ENCODE measurements at places on chromosomes 13 and 19.

DNA sequence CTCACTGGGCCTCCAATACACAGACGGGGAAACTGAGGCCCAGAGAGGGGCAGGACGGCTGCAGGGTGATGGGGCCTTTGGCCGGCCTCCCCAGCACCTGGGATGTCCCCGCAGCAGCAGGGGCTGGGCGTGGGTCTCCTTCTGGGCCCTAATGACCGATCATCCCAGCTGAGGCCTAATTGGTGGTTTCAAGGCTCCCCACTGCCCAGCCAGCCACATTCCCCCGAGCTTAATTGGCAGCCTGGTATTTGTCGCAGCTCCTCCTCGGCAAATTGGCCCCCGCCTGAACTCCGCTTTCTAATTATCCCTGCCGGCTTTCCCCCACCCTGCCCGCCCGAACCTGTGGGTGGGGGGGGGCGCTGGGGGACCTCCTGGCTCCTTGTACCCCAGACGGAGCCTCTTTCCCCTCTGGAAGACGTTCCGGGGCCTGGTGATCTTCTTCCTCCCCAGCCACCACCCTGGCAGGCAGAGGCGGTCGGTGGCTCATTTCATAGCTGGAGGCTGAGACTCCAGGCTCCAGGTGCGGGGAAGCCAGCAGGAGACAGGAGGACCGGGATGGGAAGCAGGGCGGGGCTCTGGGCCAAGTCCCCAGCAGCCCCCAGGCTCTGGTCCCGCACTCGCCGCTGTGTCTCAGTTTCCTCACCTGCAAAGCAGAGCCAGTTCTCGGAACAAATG lies 27.2 kb upstream of the WDR18 start:
- DNase-seq: peak; percentile 72

GRCh38 chr13:29362849-29363604 lies 232.5 kb downstream of the SLC7A1 start:
- peak; percentile 44 for DNase-seq

DNA sequence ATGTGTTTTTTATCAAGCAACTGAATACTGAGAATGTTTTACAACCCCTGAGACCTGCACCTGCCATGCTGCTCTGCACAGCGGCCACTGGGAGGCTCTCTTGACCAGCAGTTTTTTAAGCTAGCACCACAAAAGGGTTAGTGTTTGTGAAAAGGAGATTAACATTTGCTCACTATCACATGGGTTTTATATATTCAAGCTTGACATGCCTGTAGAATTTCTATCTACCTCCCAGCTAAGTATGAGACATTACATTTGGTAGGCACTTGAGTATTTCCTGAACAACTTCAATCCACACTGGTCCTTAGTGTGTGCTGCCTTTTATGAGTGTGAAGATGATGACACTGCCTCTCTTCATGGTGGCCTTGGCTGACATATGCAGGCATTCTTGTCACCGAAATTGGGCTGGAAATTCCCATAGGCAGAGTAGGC lies 1238.9 kb downstream of the UQCRFS1 start:
- peak; percentile 76 for DNase-seq

- DNase-seq: no peak
Measured at GRCh38 chr13:88022431-88023208, 351.4 kb downstream of the SLITRK5 start.

DNA sequence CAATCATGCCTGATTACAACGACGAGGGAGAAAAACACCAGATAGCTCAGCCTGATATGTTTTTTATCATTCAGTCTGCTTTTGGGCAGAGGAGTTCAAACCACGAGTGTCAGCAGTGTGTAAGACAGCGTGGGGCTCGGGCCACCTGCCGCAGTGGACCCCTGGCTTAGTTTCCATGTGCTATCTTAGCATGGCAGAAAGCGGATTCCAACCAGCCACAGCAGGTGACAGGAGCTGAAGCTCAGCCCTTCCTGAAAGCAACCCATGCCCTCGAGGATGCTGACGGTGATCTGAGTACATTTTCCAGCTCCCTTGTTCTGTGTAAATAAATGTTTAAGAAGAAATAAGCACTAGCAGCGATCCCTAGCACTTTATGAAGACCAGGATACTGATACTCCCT lies 32.2 kb upstream of the MBNL2 start:
- no peak for DNase-seq

- peak; percentile 33 for DNase-seq
Measured at GRCh38 chr19:18644196-18645034, 7.6 kb downstream of the KLHL26 start.

DNA sequence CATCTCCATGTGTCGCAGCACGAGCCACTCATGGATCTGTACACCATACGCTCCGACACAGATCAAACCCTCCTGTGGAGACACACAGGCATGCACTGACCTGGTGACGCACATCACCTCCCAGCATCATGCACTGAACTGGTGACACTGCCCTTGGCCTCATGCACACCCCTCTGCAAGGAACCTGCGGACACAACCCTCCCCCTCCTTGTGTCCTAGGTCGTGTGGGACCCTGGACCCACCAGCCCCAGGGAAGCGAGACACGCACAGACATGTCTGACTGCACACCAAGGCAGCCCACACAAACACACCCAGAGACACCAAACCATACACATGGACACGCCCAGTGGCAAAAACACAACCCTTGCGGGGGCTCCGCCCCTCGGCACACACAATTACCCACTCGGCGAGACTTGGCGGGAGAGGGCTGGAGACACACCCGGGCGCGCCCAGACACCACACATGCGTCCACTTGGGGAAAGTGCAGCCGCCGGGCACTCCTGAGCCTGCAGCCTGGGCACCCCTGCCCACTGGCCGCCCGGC lies 2.0 kb upstream of the KCNN4 start:
- no peak for DNase-seq

DNA sequence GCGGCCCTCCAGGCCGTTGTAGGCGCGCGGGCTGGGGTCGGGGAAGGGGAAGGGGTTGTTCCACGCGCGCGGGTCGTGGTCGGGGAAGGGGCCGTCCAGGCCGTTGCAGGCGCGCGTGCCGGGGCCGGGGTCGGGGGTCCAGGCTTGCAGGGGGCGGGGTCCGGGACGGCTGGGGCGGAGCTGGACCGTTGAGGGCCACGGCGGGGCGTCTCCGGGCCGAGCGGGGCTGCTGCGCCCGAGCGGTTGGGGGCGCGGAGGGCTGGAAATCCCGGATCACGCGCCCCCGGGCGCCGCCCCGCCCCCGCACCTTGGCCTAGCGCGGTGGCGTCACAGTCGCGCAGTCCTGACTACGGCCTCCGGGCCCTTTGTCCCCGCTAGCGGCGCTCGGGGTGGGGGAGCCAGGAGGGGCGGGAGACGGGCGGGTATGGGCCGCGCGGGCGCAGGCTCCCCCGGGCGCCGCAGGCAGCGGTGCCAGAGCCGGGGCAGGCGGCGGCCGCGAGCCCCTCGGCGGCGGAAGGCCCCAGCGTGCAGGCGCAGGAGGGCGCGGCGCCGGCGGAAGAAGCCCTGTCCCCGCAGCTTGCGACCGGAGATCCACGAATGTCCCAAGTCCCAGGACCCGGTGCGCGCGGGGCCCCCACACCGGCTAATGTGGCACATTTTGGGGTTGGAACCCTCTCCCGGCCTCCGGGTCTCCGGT lies 665 bp downstream of the GPX4 start:
- DNase-seq: peak; percentile 80

Data from kidney tubule cell (primary cell).